ENCODE measurements at places on chromosomes 11 and 22. TPM values are rescaled to one million over a fixed set of nuclear protein-coding genes. Genes with fewer than 3 reads are reported as not detected.

The PACSIN3 gene
- polyA plus RNA-seq = 67.1 TPM

The PANX2 gene
- polyA plus RNA-seq = 1.0 TPM

DNA sequence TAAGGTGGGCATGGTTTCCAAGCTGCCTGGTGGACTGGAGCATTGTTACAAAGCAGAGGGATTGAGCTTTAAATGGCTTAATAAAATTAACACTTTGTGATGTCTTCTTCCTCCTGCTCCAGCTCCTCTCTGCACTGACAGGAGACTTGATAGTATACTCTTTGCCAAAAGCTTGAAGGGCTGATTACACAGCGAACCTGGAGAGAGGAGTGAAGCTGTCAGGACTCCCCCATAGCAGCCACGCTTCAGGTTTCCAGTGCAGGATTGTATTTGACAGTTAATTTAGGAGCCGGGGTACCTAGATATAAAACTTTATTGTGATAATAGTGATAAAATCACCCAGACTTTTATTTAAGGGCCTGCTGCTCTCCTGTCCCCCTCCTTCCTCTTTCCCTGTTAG is 50.0 kb downstream of the TRIM44 start:
- no peak for DNase-seq

DNA sequence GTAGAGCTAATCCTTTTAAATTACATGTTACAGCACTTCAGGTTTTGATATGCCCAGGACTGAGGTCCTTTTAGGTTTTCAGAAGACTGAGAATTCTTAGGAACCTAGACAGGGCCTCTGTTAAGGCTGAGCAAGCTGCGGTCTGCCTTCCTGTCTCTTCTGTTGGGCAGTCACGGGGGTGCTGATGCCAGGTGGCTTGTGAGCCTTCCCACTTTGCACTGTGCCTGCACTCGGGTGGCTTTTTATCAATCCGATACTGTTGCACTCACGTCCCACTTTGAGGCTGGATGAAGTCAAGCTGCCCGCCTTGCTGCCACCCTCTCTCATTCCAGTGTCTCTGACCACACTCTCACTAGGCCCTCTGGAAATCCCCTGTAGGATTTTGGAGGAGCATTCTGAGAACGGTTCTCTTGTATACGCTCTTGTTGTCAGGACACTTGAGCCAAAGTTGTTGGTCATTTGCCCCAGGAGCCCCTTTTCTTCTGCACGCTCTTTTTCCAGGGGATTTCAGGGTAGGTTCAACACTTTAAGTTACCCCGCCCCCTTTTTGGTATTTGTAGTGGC is 141.8 kb downstream of the TEAD1 start:
- no peak for DNase-seq

Measured in right lung (tissue), 10 donors.